ENCODE measurements at places on chromosomes 6 and 20. TPM values are rescaled to one million over a fixed set of nuclear protein-coding genes. Genes with fewer than 3 reads are reported as not detected.

The MANEA gene
- 23.5 TPM for total RNA-seq

The BPI gene
- total RNA-seq: not detected

The TAGAP gene
- not detected for total RNA-seq

The SLC4A11 gene
- total RNA-seq: 0.37 TPM

The SLC22A7 gene
- not detected for total RNA-seq

The ID4 gene
- 0.37 TPM for total RNA-seq

The BMP2 gene
- total RNA-seq: 1.1 TPM

The KCNS1 gene
- 0.20 TPM for total RNA-seq

The EDN1 gene
- under 0.01 TPM for total RNA-seq

The YTHDF1 gene
- total RNA-seq: 18.0 TPM

The HCRTR2 gene
- total RNA-seq: not detected

The SAMD10 gene
- 1.8 TPM for total RNA-seq
